H1 (cell line): ENCODE measurements at places on chromosomes 13 and 19. TPM values are rescaled to one million over a fixed set of nuclear protein-coding genes. Genes with fewer than 3 reads are reported as not detected.

F2RL3 gene
- polyA plus RNA-seq: not detected in 2 replicates

PCDH8 gene
- polyA plus RNA-seq: 1.6 and 2.6 TPM in 2 replicates

NKPD1 gene
- polyA plus RNA-seq: 0.30 and 0.55 TPM in 2 replicates

ERICH4 gene
- not detected in 2 replicates for polyA plus RNA-seq

ARHGEF1 gene
- 23.0 and 41.1 TPM in 2 replicates for polyA plus RNA-seq

ZNF850 gene
- polyA plus RNA-seq: 5.6 and 6.7 TPM in 2 replicates

ADAMTSL5 gene
- polyA plus RNA-seq: 0.82 and 2.6 TPM in 2 replicates

GFY gene
- polyA plus RNA-seq: 0.68 and 1.2 TPM in 2 replicates

SULT2A1 gene
- not detected in 2 replicates for polyA plus RNA-seq

PODNL1 gene
- polyA plus RNA-seq: 1.0 and 2.3 TPM in 2 replicates

NHLRC3 gene
- 11.4 and 16.9 TPM in 2 replicates for polyA plus RNA-seq

VAV1 gene
- 0.21 and 0.46 TPM in 2 replicates for polyA plus RNA-seq
